ENCODE measurements at places on chromosomes 5 and 9.

DNA sequence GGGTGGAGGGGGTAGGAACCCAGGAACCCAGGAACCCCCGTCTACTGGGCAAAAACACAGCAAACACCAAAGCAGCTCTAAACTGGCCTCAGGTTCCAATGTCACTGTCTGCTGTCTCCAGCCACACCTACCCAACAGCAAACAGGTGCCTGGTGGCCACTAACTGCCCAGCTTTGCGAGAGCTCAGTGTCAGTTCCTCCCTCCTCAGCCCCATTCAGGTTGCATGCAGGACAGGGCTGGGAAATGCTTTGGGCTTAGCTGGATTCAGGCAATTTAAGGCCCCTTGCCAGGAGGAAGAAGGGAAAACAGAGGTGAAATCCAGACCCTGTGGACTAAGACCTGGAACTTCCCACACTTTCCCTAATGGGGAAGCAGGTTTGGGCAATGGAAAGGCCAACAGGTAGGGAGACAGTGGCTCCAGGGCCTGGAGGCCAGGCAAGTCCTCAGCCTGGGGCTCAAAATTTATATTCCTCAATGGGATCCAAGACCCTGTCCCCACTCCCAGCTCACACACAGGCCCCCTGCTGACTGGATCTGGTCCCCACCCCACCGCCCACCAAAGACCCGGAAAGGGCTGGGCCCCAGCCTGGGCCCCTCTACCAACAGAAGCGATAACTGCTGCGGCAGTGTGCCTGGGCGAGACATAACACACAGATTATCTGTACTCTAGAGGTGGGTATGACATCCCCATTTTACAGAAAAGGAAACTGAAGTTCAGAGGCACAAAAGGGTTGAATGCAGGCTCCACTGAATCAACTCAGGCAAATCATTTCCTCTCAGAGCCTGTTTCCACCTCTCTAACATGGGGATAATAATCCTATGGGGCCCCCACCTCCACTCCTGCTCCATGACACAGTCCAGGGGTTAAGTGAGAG is 3.5 kb downstream of the EEIG1 start:
- DNase-seq: no peak

GRCh38 chr9:32069969-32070368 is 314.5 kb upstream of the ACO1 start:
- no peak for DNase-seq

- DNase-seq: no peak
These were observed 1.9 kb downstream of the GNAQ start for GRCh38 chr9:78029551-78030295.

DNA sequence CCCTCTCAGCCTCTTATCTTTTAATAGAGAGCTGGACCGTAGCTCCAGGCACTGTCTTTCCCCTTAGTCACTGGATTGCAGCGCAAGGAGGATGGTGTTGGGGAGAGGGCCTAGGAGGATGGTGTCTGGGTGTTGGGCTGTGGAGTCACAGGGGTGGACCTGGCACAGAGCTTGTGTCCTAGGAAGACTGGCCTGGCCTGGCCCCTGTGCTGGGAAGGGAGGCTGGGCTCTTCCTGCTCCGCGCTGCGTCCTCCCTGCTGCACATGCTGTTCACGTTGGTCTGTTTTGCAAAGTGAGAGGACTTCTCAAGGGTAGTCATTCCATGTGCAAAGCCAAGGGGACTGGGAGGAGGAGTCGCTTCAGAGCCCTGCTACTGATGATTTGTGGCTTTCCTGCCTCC is 123.9 kb downstream of the EHMT1 start:
- no peak for DNase-seq

DNA sequence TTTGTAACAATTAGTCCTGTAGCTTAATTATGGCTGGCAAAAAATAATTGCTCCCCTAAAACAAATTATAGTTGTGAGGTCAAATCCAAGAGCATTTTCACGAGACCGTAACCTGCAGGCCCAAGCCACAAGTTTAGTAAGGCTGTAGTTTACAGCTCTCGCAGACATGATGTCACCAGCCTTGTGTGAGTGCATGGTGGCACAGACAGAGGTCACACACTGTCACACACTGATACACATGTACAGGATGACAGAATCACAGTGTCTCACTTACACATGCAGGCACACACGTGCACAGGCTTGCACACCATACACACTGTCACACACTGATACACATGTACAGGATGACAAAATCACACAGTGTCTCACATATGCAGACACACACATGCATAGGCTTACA is 518.8 kb downstream of the IRX1 start:
- no peak for DNase-seq

DNA sequence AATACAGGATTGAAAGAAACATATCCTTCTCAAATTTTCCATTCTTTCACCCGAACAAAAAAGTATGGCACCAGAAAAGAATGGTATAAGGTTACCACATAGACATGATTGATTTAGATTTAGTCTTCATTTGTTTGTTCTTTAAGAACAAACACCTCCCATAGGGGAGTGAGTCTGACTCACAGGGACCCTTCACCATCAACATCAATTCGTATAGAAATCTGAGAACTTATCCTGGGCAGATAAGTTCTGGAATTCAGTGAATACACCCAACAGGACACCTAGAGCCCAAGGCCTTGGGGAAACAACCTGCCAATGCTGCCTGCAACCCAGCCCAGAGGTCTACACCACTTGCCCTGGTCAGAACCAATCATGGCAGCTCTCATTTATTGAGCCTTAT is 46.2 kb downstream of the LHFPL2 start:
- no peak for DNase-seq

DNA sequence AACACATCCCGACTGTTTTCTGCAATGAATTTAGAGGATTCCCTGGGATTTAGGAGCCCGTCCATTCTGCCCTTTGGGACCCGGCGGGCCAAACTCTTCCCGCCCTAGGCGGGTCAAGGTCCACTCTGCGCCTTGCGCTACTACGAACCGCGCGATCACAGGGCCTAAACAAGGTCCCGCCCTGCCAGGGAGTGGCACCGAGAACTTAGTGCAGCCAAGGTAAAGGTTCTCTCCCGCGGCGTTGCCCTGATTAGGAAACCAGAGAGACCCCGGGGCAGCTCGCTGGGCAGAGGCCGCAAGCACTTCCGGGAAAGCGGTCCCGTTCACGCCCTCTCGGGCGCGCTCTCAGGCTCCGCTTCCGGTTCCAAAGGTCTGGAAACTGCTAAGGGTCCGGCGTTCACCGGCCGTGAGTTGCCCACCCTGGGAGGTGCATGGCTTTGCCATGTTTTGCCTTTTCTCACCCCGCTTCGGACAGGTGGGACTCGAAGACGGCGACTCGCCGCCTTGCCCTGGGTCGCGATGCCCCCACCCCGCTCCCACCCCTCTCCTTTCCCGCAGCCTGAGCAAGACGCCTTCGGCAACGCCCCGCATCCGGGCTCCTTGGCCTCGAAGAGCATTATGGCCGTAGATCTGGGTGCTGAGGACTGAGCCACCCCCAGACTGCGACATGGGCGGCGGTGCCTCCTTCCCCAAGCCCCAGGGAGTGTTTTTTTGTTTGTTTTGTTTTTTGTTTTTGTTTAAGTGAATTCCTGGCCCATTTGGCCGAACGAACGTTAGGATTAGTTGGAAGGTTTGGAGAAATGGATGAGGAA is 23.4 kb downstream of the HNRNPK start:
- DNase-seq: no peak

- DNase-seq: no peak
These were observed 68.5 kb upstream of the GFPT2 start for GRCh38 chr5:180421672-180422071.

- no peak for DNase-seq
These were observed 25.9 kb downstream of the NDFIP1 start for GRCh38 chr5:142134331-142135010.

GRCh38 chr5:54844905-54845566 is 140.4 kb downstream of the ESM1 start:
- DNase-seq: no peak

- DNase-seq: no peak
These were observed 20.6 kb upstream of the LARP1 start for GRCh38 chr5:154734370-154735248.

DNA sequence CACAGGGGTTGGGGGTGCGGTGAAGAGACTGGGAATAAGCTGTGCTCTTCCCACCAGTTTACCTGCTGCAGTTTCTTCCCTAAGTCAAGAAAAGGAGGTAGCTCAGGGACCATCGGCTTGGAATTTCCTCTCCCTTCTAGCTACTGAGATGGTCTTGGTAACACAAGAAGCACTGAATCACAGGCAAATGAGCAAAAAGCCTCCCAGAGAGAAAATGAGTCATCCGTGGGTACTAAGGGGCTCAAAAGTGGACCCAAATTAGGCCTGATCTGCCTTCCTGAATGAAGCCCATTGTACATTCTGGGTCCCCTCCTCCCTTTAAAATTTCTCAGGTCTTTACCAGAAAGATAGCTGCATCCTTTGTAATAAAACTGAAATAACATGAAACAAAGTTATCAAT is 49.9 kb downstream of the PTPN3 start:
- DNase-seq: peak; percentile 16

- DNase-seq: no peak
These were observed 7.7 kb downstream of the FBXO38 start for GRCh38 chr5:148391422-148391821.

GRCh38 chr5:169344629-169345028 is 43.7 kb upstream of the SLIT3 start:
- DNase-seq: no peak

DNA sequence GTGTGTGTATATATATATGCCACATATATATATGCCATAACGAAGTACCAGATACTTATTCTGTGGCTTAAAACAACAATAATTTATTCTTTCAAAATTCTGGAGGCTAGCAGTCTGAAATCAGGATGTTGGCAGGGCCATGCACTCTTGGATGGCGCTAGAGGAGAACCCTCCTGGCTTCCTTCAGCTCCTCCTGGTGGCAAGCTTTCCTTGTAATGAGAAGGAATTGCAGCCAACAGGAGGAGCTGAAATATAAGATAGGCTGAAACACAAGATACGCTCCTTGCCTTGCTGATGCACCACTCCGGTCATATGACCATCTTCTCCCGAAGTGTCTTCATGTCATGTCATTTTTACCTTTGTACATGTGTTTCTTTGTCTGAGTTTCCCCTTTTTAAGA is 368.1 kb upstream of the CTNND2 start:
- DNase-seq: no peak

Data from AG09319 (cell line).